ENCODE measurements at places on chromosomes 5 and 9.

DNA sequence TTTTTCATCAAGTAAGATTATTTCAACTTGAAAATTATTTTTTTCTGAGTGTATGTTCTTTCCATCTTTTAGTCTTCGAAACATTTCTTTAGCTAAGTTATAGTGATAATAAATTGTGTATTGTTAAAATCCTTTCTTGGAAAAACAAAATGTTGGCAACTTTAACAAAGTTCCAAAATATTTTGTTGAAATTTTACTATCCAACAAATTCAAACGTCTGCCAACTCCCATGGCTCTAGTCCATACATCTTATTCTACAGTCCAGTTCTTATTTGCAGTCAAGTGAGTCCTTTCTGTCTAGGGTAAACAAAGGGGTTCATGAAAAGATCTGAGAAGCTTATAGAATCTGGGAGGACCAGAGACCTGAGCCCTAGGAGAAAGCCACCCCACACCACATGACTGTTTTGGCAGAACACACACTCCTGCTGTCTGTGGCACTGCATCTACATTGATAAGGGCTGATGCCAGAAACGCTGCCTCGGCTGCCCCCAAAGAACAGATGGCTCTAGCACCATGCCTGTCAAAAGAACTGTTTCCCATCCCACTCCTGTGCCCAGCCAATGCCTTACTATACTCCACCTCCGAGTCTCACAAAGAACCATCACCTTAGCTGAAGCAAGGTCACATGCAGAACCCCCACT is 47.5 kb downstream of the FEM1C start:
- DNase-seq = no peak

GRCh38 chr5:139461698-139462097 is 845 bp downstream of the ECSCR start:
- DNase-seq = no peak

DNA sequence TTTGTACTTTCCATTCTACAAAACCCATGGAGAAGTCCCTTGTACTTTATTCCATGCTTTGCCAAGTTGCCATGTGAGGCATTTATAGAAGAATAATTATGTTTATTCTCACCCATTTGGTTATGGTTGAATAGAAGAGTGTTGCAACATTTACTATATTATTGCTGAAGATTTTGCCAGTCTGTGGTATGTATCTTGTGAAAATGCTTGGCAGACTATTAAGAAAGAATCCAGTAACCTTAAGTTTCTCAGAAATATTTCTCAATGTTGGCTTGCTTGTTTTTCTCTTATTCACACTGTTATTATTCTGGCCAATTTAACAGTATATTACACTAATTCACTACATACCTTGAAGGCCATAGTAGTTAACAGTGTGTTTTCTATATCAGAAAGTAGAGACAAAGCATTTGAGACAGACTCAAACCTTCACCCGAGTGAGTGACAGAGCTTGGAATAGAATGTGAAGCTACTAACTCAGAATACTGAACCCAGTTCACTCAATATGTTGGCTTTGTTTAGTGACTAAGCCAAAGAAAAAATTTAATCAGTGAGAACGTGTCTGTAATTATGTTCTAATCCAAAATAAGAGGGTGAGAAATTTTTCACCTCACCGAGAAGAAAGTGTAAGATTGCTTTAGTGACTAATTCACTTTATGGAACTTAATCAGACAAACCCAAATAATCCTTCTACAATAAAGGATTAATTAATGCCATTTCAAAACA is 184.4 kb downstream of the CWC27 start:
- no peak for DNase-seq

DNA sequence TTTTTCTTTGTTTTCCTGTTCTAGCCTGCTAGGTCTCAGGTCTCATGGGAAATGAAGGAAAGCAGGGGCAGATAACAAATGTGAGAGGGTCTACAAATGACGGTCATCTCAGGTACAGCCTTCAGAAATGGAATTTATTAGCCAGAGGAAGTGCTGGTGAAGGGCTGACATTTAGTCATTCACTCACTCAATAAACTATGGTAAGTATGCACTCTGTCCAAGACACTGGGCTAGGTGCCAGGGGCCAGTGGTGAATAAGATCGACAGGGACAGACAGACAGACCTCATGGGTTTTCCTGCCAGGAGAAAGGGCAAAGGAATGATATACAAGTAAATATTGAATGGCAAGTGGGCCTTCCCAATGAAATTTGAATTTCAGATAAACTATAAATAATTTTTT is 6.3 kb downstream of the PDE6A start:
- DNase-seq = no peak

DNA sequence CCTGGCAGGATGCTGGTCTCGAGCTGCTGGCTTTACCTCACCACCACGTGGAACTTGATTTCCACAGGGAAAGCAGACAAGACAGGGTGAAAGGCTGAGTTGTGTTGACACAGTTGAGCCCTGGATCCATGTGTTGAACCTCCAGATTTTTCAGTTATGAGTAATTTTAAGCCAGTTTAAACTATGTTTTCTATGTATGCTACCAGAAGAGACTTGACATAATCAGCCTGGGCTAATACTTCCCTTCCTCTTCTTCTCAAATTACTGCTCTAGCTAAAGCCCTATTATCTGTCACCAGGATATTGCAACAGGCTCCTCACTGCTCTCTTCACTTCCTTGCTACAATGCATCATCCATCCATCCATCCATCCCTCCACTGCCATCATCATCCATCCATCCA is 12.0 kb upstream of the PHYKPL start:
- DNase-seq = no peak

Data from CD8-positive, alpha-beta memory T cell (primary cell).